Effector memory CD4-positive, alpha-beta T cell (primary cell): ENCODE measurements at places on chromosomes 2 and 18.

DNA sequence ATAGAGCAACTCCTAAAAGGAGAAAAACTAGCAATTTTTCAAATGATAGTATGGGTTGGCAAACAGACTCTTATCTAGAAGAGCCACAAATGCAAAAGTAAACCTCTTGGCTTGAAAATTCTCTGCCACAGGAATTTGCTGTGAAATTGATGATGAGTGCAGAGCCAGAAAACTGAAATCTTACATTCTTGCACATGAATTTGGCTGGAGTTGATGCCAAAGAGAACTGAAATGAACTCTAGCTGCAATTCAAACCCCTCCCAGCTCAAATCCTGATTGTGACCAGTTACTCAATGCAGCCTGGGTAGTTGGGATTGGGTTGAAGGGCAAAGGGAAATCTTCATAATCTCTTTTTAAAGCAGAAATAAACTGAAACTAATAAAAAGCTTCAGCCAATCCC is 266.6 kb downstream of the PDE11A start:
- DNase-seq, result no peak

GRCh38 chr2:941871-942270 is 8.8 kb upstream of the SNTG2 start:
- no peak for DNase-seq

DNA sequence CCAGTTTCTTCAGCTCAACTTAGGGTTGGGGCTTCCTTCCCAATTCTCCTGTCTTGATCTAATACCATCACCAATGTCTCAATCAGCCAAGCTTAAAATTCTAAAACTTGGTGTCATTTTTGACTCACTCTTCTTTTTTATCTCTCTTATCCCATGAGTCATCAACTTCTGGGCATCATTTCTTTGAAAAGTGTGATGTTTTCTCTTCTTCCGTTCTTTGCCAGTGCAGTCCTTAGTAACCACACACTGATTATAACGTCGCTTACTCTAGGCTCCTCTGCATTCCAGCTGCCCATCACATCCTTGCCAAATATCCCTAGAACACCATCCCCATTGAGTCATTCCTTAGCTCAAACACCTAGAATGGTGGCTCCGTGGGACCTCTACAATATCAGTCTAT is 27.4 kb upstream of the MRO start:
- DNase-seq, result no peak

DNA sequence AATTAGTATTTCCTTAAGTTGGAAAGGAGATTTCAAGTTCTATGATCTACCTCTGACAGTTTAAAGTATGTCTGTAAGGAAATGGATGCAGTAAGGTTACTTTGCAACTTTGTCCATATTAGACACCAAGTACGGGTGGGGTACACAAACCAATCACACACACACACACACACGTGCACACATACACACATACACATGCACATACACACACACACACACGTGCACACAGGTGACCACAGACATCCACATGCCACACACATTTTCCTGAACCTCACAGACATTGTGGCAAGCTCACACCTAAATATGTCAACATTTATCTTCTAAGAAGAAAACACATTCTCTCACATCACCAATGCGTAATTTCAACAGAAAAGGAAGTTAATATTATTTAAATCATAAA is 165.9 kb downstream of the MYT1L start:
- DNase-seq, result no peak

GRCh38 chr2:40957508-40957907 is 505.6 kb upstream of the SLC8A1 start:
- DNase-seq, result no peak

DNA sequence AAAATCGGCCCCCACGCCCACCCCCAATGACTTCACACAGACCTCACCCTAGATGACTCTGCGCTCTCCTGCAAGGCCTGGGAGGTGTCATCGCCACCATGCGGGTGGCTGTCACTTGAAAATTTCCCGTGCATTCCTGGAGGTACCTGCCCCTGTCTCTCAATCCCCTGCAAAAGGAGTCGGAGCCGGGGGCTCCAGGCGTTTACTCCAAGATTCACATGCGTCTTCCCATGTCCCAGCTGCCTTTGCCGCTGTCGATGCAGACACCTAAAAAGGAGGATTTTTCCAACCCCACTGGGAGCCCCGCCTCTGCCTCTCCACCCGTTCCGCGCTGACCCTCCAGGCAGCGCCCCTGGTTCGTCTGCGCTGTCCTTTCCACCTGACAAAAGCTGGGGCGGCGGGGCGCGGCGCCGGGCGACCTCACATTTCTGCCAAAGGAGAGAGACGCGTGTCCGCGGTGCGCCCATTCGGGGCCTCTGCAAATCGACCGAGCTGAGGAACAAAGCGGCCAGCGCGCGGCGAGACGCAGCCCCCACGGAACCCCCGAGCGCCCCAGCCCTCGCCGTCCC is 667 bp downstream of the REEP1 start:
- DNase-seq, result no peak

DNA sequence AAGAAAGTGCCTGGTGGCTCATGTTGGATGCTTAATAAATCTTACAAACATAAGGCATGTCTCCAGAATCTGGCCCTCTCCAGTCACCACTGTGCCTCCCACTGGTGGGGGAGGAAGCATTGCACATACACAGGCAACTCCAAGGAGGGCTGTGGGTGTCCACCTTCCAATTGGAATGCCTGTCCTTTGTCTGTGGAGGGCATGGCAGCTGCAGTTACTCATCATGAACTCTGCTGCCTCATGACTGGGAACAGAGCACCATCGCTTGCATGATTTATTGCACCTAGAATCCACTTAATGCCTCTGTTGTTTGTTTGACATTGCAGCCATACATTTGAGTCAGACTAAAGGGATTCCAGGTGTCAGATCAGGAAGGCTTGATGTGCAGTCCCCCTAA is 278.9 kb downstream of the PRKCE start:
- DNase-seq, result no peak

DNA sequence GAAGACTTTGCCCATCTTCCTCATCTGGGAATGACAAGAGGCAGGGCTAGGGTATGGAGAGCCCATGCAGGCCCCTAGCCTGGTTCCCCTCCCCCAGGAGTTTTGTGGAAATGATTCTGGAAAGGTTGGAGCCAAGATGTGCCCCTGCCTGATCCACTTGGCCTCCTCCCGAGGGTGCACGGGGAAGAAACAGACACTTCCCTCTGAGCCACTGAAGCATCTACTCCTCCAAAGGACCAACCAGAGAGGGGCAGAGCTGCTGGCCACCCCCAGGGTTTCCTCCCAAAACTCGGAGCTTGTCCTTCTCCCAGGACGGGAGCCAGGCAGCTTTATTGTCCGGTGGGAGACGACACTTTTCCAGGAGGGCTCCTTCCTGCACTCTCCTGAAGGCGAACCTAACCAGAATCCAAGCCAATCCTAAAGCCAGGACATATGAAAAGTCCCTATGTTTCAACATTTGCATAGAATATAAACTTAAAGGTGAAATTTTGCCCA is 149.2 kb upstream of the COPS8 start:
- DNase-seq, result no peak

GRCh38 chr18:23819001-23819400 is 129.7 kb downstream of the LAMA3 start:
- no peak for DNase-seq

- DNase-seq, result no peak
Measured at GRCh38 chr2:13858626-13859025, 773.9 kb upstream of the LRATD1 start.

- DNase-seq, result no peak
Measured at GRCh38 chr2:16978301-16978700, 312.7 kb upstream of the CYRIA start.

DNA sequence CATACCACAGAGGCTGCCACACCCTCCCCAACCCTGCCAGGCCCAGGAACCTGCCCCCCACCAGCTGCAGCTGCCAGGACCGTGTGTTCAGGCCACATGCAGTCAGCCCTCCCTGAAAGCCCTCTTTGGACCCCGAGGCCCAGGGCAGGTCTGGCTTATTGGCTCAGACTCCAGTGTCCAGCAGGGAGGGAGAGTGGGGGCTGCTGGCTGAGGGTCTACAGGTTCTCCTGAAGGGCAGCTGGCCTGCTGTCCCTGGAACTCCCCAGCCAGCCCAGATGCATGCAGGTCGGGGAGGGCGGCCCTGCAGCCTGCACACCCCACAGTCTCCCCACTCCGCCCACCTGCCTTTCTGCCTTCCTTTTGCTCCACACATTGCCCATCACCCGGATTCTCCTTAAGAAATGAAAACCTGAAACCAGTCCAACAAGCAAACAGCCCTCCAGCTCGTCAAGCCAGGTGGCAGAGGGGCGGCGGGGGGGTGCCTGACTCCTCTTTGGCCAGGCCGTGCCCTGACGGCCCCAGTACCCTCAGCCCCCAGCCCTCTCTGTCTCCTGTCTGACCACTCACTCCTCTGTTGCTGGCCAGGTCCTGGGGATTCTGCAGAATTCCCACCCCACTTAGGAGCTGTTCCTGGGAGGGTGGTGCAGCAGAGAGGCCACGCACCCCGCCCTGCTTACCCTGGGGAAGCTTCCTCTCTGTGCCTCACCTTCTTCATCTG is 18.0 kb downstream of the GPR35 start:
- DNase-seq, result no peak

DNA sequence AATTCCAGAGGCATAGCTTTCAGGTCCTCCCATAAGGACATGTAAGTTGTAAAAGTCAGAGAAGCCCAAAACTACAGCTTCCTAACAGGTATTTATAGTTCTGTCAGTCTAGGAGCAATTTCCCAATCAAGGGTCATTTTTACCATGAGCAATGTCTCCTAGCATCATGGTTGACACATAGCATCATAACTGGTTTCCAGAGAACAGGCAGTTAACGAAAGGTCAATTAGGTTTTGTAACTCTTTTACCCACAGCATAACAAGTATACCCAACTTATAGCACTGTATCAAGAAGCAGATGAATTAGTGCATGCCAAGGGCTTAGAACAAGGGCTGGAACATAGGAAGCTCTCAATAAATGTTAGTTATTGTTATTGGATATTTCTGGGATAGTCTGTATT is 110.1 kb downstream of the MREG start:
- no peak for DNase-seq

GRCh38 chr2:196515051-196515450 is 124.5 kb upstream of the CCDC150 start:
- no peak for DNase-seq

DNA sequence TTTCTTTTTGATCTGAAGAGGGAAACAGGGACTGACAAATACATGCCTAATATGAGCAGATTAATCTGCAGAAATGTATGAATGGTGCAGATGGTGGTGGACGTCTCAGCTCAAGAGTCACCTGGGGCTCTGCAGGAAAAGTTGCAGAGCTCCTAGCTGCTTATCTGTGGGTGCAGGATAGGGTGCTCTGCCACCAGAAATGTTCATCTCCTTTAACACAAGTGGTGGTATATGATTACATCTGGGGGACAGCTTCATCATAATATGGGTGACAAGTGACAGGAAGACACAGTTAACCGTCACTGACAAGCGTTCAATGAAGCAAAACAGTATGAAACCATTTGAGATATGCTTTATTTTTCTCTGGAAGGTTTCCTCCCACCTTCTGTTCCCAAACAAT is 121.2 kb upstream of the LINC00305 start:
- DNase-seq, result no peak

GRCh38 chr18:35117951-35118411 is 76.8 kb downstream of the MAPRE2 start:
- DNase-seq, result no peak

GRCh38 chr18:55500316-55501086 is 87.5 kb downstream of the TCF4 start:
- no peak for DNase-seq

DNA sequence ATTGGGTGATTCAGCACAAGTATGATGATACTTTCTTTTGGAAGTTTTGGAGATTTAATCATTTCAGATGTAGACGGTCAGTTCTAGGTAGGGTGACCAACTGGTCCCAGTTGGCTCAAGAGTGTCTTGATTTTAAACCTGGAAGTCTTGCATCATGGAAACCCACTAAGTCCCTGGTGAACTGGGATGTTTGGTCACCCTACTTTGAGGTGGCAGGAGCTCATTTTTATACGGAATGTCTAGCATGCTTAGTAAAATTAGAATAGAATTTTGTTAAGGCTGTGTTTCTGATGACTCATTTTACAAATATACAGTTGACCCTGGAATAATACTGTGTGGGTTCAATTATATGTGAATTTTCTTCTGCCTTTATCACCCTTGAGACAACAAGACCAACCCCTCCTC is 61.5 kb upstream of the DOCK10 start:
- no peak for DNase-seq

- no peak for DNase-seq
Measured at GRCh38 chr2:231655894-231656293, 52.4 kb upstream of the PTMA start.
